ENCODE measurements at places on chromosomes 7 and 10.

GRCh38 chr10:97711640-97712572 is 1.6 kb upstream of the MARVELD1 start:
- no peak for DNase-seq

GRCh38 chr10:72260239-72260975 is 13.3 kb upstream of the DDIT4 start:
- DNase-seq: no peak

- DNase-seq: no peak
Measured at GRCh38 chr10:63123727-63124362, 9.3 kb upstream of the NRBF2 start.

GRCh38 chr7:156927571-156928405 is 21.7 kb upstream of the NOM1 start:
- no peak for DNase-seq

GRCh38 chr7:96182424-96183158 is 139.3 kb downstream of the SLC25A13 start:
- DNase-seq: no peak

DNA sequence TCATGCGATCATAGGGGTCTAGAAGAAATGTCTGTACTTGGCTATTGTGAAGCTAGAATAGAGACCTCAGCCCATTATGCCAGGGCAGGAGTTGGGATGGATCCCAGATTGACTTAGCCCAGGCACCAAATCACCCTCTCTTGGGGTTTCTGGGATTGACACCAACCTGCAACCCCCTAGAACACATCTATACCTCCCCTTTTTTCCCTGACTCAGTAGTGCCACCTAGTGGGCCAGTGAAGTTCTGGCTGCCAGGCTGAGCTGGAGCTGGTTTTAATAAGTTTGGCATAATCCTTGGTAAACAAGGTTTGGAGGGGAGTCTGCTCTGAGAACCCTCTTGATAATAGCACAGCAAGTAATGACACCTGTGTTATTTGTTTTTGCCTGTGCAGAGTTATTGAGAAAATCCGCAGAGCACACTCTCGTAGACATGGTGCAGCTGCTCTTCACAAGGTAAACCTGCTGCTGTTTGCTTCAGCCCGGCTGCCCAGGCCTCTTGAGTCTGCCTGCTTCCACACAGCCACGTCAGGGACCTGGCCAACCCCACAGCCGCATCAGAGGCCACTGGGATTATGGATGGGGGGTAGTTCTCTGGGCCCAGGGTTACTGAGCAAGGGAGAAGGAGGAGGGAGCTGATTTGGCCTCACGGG is 43.3 kb upstream of the NFKB2 start:
- DNase-seq: peak; percentile 24

GRCh38 chr10:123428391-123428790 is 237.8 kb upstream of the GPR26 start:
- no peak for DNase-seq

DNA sequence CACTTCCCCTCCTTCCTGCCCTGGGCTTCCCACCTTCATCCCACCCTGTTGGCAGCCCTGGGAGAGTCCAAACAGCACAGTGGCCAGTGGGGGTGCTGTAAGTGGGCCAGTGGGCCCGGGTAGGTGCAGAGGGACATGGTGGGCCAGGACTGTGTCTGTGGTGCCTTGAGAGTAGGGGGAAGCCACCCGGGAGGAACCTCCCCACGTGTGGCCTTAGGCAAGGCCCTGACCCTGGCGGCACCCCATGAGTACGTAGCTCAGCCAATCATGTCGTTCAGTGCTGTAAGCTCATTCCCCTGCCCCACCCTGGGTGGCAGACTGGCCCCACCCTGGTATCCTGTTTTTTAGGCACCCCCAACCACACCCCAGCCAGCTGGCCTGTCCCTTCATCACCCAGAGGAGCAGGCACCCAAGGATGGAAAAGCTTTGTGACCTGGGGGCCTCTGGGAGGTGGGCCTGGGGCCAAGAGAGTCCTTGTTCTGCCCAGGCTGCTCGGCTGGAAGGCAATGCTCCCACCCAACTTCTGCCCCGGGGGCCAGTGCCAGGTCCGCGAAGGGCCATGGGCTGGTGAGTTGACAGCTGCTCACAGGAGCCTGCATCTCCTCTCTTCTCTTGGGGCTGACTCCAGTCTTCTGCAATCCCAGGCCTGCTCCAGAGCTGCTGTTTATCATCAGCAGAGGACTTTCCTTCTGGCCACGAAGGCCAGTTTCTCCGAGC is 41.6 kb downstream of the TSPAN15 start:
- no peak for DNase-seq

DNA sequence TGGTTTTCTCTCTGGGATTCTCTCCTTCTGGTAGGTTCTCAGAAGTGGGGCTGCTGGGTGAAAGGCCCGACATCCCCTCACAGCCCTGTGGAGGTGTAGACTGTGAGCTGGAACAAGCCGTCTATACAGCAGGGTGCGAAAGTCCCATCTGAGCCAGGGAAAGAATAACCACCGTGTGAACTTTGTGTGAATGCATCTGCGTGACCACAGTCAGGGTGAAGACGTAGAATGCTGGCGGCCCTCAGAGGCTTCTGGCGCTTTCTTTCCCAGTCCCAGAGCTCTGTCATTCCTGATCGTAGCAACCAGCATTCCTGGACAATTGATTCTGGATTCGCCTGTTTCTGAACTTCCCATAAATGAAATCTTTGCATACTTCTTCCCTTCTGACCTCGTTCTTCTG is 30.0 kb downstream of the ELFN1 start:
- no peak for DNase-seq

DNA sequence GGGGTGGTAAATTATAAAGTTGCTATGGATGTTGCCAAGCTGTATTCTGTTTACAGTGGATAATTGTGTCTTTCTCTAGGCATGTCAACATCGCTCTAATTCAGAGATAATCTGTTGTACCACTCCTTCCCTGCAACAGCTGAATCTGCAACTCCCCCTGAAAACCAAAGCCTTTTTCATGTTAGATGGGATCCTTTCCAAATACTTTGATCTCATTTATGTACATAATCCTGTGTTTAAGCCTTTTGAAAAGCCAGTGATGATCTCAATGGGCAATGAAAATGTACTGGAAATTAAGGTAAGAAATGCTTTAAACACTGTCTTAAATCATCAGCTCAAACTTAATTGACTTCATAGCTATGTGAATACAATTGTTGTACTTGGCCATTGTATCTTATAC is 91.0 kb downstream of the MET start:
- DNase-seq: no peak

Data from stimulated activated CD8-positive, alpha-beta memory T cell treated with anti-CD3 and anti-CD28 coated beads, Interleukin-4, amount 100 ng/mL, for 1 hour (primary cell).